ENCODE measurements at places on chromosomes 2 and 18.

DNA sequence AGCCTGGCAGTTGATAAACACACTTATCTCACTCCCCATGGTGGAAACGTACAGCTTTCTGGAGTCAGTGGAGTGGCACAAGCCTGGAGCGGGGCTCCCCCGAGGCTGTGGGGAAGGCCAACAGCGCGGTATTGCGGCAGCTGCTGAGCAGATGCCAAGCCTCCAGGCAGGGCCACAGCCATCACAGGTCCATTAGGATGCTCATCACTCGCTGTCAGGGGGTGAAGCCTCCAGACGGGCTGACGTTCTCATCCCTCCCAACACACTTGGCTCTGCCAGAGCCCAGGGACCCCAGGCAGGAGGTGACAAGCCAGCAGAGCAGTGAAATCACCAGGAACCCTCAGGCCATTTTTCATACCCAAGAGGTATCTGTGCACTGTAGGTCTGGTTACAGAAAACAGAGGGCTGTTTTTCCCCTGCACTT lies 529.2 kb upstream of the KLHL29 start:
- no peak for DNase-seq

GRCh38 chr18:12768625-12769024 lies 65.8 kb downstream of the PSMG2 start:
- no peak for DNase-seq

DNA sequence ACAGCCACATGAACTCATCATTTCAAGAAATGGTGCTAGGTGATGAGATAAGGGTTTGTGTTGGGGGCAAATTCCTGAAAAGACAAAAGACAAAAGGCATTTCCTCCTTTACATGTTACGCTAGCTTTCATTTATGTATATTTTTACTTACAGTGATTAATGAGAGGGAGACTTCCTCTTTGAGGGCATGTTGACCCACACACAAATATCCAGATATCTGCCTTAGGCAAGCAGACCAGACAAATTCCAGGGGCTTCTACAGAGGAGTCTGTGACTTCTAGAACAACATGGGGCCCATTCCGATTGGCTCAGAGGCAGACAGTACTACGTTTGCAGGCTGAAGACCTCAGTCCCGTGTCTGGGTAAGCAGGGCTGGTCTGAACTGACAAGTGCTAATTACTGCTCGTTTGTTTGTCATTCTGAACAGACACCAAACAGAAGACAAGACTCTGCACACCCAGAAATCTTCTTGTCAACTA lies 74.8 kb upstream of the ST6GAL2 start:
- DNase-seq, result peak; percentile 55

DNA sequence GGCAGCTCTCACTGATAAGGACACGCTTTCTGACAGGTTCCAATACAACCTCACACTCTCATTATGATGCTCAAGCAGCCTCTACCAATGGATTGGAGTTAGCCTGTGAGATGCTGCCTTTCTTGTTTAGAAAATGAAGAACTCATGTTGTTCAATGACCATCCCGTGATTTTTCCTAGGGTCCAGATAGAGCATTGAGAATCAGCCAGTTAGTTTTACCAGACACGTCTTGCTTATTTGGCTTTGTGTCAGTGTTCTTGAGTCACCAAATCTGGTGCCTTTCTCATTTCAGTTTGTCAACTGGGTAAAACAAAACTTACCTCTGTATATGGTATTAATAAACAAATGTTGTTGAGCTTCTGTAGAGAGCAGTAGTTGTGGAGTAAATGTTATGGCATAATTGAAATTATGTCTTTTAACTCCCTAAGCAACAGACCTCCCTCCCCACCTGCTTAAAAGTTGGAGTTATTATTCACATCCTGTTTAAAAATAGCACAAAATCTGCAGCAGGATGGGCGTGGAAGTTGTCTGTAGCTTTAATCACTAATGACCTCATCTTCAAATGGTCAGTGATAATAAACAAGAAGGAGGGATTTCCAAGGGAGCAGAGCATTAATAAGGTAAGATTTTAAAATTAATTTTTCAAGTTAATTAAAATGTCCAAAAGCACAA lies 167.3 kb downstream of the HRH4 start:
- no peak for DNase-seq

DNA sequence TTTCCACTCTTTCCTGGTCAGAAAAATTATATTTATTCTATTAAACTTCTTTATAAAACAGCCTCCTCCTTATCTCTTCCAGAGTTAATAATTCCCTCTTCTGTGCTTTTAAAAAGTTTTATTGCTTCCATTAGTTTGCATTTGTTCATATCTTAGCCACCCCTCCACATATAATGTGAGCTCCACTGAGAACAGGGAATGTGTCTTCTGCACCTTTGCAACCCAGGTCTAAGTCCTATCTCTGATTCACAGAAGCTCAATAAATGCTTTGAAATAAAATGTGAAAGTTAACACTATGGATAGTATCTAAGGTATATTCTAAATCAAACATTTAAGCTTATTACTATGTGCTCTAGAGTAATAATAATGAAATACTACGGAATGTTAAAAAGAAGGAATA lies 9.3 kb upstream of the LRATD1 start:
- DNase-seq, result no peak

- DNase-seq, result no peak
Observed at GRCh38 chr18:31490833-31491232, 7.1 kb upstream of the DSG2 start.

DNA sequence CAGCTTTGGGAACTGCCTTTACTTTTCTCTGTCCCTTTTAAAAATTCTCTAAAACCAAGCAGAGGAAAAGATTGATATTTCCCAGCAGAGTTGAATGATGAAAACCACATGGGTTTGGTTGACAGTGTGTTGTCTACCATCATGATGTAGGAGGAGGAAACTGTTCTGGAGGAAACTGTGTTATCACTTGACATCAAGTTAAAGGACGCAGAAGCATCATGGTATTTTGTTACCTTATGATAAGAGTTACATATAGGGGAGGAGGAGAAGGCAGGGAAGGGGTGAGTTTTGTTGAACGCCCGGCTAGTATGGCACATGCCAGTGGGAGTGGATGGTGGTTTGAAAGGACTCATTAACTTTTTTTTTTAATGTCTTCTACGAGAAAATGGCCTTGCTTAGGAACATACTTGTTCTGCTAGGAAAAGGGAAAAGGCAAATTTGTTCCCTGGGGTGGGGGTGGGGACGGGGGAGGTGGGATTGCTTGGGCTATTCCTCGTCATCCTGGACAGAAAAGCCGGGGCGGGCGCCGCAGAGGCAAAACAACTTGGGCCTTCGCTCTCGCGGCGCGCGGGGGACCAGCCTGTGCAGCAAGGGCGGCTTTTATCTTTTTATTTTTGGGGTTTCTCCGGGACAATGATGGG lies 766 bp downstream of the TMEM17 start:
- DNase-seq, result peak; percentile 43

GRCh38 chr2:67828066-67828465 lies 234.7 kb downstream of the C1D start:
- DNase-seq, result no peak

GRCh38 chr18:3151399-3152264 lies 68.1 kb downstream of the MYOM1 start:
- peak; percentile 75 for DNase-seq

GRCh38 chr2:175414882-175415487 lies 233.5 kb upstream of the ATP5MC3 start:
- peak; percentile 84 for DNase-seq

DNA sequence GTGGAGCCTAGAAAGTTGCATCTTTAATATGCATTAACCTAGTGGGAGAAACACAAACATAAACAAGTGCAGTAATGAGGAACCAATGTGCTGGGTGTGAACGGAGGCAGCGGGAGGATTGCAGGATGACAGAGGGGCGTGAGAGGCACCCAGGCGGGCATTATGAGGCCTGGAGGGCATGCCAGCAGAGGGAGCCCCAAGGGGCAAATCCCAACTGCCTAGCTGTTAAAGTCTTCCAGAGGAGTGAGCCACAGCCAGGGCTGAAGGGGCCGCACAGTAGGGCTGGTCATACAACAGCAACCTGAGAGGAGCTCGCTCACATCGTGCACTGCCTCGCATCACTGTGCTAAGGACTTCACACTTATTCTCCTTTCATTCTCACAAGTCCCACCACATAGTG lies 13.3 kb upstream of the PRELID3A start:
- peak; percentile 27 for DNase-seq

GRCh38 chr2:27527182-27527581 lies 30.5 kb downstream of the GCKR start:
- peak; percentile 11 for DNase-seq

DNA sequence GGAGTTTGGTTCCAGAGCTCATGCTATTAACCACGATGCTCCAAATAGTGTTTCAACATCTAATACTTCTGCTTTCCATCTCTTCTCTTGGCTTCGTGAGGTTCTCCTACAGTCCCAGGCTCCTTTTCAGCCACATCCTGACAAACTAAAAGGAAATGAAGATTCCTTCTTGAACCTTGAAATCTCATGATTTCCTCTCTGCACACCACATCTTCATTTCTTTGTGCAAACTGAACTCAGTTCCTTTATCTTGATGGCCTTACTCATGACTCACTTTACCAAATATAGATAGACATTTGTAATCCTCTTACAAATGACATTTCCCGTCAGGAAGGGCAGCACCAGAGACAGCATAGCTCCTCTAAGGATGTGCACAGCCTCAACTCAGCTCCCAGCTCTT lies 50.0 kb upstream of the ITGA4 start:
- no peak for DNase-seq

- no peak for DNase-seq
Observed at GRCh38 chr2:235854276-235854675, 313.9 kb downstream of the GBX2 start.
